ENCODE measurements at places on chromosomes 1 and 21.

- no peak for DNase-seq
These were observed 41.8 kb upstream of the SLC16A1 start for GRCh38 chr1:112997781-112998180.

- DNase-seq: no peak
These were observed 6.1 kb downstream of the NPL start for GRCh38 chr1:182795563-182796228.

DNA sequence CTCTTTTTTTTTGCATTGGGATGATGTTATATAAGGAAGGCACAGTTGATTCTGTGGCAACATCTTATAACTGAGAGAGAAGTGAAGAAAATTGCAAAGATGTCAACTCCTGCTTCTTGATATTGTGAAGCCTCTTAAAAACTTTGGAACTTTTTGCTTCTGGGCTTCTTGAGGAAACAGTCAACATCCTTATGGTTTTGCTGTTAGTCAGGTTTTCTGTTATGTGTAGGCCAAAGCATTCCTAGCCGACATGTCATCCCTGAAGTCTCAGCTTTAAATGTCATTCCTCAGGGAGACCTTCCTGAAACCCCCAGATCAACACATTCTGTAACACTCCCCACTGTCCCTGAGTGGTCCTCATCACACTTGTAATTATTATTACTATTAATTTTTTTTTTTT is 12.6 kb downstream of the FALEC start:
- DNase-seq: no peak

DNA sequence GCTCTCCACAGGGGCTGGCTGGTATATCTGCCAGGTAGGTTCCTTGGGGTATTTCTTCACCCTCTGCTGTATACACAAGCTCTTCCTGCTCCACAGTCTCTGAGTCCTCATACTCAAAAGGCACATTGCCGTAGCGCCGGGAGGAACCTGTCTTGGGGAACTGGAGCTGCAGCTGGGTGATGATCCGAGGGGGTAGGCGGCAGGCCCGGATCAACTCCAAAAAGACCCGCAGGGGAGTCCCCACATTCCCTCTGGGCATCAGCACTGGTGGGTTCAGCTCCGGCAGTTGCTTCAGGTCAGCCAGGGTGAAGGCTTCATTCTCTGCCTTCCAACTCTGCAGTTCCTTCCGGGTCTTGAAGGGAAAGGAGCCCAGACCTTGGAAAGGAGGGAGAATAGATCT is 2.9 kb downstream of the GPATCH3 start:
- no peak for DNase-seq

DNA sequence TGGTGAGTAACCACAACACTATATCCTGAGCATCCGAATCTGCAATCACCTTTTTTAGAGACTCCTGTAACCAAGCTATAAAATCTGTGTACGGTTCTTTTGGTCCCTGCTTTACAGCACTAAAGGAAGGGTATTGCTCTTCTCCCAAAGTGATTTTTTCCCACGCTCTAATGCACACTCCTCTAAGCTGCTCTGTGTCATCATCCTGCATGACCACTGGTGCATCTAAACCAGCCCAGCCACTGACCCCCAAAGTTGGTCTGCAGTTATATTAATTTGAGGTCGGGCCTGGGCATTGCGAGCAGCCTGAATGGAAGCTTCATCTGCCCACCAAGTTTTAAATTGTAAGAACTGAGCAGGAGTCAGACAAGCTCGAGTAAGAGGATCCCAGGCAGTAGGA is 480.0 kb downstream of the PTPRU start:
- no peak for DNase-seq

DNA sequence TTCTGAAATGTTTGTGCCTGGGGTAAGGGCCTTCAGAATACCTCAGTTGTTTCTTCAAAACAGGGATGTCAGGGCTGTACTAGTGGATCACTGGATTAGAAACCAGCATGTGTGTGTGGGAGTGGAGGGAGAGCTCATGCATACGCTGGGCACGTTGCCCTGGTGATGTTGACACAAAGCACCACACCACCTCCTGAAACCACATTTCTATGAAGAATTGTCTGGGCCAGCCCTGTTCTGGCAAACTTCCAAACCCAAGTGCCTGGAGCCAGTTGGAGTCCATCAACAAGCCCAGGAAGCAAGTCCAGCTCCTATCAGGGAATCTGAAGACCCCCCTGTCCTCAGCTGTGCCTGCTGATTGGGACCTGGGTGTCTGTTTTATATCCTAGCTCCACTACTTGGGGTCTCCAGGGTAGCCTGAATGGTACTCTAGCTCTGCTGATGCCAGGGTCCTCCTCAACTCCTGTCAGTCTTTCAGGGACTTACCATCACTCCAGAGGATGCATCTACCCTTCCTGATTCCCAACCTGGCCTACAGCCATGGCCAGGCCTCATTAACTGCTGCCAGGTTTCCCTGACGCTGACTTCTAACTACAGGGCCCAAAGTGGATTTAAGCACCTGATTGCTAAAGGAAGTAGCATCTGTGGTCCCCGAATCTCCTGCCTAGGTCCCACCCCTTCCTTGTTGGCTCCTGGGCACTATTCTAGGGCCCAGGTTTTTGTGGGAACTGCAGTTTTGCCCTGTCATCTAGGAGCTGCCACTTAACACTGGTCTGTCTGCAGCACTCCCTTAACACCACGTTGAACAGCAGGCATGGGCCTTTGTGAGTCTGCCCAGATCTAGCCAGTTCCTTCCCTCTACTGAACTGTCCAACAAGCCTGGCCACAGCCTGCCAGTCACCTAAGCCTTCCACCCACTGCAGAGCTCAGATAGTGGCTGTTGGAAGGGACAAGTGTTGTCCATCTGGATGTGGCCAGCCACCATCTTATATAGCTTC is 45.5 kb downstream of the LPAR3 start:
- DNase-seq: no peak

GRCh38 chr1:197779921-197780320 is 4.6 kb upstream of the DENND1B start:
- no peak for DNase-seq

GRCh38 chr1:221228594-221228993 is 349.4 kb downstream of the HLX start:
- DNase-seq: no peak

DNA sequence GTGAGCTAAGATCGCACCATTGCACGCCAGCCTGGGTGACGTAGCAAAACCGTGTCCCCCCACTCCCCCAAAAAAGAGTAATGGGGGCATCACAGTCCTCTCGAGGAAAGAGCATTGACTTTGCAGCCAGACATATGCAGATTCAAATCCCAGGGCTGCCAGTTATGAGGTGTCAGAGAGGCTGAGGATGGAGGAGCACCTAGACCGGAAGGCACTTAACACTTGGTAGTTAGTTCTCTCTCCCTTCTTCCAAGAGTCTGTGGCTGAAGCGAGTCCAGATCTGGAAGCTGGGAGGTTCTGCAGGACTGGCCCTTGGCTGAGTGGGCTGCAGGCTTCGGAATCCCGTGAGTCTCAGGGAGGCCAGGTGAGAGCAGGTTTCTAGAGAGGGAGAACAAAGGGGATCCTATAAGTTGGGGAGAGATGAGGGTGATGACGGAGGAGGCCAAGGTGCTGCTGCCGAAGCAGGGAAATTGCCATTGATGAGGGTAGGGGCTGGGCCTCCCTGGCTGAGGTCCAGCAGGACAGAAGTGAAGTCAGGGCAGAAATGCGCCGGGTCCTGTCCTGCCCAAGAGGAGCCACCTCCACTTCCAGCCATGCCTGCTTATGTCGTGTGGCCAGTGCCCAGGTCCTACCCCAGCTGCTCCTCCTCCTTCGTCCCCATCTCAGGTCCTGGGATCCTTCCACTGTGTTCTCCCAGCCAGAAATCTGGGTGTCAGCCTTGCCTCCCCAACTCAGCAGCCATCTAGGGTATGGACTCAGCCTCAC is 13.3 kb upstream of the SPOCD1 start:
- no peak for DNase-seq

- no peak for DNase-seq
These were observed 5.5 kb downstream of the MFSD2A start for GRCh38 chr1:39960431-39960958.

- DNase-seq: no peak
These were observed 2.3 kb upstream of the PMVK start for GRCh38 chr1:154938604-154939399.

DNA sequence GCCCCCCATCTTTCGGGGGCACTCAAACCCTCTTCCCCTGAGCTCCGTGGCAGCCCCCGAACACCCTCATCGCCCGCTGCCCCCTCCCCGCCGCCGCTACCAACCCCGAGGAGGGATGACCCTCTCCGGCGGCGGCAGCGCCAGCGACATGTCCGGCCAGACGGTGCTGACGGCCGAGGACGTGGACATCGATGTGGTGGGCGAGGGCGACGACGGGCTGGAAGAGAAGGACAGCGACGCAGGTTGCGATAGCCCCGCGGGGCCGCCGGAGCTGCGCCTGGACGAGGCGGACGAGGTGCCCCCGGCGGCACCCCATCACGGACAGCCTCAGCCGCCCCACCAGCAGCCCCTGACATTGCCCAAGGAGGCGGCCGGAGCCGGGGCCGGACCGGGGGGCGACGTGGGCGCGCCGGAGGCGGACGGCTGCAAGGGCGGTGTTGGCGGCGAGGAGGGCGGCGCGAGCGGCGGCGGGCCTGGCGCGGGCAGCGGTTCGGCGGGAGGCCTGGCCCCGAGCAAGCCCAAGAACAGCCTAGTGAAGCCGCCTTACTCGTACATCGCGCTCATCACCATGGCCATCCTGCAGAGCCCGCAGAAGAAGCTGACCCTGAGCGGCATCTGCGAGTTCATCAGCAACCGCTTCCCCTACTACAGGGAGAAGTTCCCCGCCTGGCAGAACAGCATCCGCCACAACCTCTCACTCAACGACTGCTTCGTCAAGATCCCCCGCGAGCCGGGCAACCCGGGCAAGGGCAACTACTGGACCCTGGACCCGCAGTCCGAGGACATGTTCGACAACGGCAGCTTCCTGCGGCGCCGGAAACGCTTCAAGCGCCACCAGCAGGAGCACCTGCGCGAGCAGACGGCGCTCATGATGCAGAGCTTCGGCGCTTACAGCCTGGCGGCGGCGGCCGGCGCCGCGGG is 837 bp downstream of the FOXD3 start:
- no peak for DNase-seq

DNA sequence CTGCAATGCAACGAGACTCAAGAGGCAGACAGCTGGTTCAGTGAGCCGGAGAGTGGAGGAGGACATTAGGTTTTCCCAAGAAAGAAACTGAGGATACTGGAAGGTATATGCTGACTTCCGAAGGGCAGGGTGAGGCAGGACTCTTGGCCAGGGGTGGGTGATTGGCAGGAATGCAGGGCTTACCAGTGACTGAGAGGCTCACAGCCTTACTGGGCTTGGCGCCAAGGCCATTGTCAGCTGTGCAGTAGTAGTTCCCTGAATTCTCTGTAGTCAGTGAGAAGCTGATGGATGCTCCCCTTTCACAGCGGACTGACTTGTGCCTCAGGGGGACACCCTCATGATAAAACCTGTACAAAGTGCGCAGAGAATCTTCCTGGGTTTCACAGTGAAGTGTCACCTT is 9.6 kb downstream of the FCRL5 start:
- DNase-seq: no peak

- no peak for DNase-seq
These were observed 1.7 kb upstream of the AKT3 start for GRCh38 chr1:243851765-243852164.

- no peak for DNase-seq
These were observed 54.8 kb upstream of the KRTAP11-1 start for GRCh38 chr21:30936207-30936606.

DNA sequence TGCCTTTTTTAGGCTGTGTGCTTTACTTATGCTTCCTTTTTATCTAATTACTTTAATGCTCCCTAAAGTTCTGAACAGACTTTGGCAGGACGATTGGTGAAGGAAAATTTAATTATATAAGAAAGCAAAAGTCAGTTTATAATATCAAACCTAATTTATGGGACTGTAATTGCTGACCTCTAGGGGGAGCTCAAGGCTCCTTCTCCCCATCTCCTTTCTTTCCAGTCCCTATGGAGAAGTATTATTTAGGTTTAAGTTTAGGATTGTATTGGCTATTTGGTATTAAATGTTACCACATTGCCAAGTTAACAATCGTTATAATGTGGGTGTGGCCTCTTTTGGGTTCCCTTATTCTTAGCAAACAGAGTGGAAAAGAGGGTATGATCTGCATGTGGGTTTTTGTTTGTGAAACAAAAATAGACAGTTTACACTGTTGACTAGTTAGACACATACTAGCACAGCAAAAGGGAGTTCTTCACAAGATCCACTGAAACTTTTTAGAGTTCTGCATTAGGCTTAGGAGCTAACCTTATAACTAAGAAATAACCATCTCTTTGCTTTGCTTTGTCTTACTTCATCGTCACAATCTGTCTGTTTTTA is 48.2 kb upstream of the TNFSF4 start:
- DNase-seq: no peak

DNA sequence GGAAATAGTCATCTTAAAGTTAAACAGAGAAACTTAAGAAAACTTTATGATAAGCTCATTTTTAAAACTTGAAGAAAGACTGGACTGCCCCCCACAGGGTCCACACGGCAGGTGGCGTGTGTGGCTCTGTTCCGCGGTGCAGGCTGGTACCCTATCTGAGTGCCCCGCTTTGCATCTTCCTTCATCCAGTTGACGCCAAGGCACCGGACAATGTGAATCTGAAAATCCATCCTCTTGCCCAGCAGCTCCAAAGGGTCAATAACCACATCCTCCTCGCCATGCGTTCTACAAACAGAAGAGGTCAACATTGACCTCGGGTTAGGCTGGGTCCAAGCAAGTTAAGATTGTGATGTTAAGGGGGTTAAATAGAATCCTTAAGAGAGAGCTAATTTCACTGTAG is 54.5 kb downstream of the SCCPDH start:
- DNase-seq: no peak

- DNase-seq: no peak
These were observed 993 bp upstream of the PROK1 start for GRCh38 chr1:110449661-110450651.

- DNase-seq: no peak
These were observed 84.1 kb upstream of the CCDC190 start for GRCh38 chr1:162944974-162945674.

DNA sequence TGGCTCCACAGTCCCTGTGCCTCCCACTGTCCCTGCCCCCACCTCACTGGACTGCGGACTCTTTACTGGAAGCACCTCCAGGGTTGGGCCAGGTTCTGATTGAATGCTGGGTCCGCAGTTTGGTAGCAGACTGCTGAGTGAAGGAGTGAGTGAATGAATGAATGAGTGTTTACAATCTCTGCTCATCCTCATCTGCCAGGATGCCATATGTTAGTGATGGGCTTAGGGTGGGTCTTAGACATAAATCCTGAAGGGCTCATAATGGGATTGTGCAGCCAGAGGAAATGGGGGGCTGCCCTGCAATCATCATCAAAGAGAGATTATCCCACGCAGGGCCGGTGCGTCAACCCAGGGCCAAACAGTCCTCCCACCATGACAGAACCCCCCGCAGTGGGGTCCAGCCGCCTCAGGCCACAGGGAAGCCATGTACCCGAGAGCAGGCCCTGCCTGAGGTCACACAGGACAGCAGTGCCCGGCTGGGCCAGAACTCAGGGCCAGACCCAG is 26.1 kb downstream of the SLC1A7 start:
- DNase-seq: no peak

DNA sequence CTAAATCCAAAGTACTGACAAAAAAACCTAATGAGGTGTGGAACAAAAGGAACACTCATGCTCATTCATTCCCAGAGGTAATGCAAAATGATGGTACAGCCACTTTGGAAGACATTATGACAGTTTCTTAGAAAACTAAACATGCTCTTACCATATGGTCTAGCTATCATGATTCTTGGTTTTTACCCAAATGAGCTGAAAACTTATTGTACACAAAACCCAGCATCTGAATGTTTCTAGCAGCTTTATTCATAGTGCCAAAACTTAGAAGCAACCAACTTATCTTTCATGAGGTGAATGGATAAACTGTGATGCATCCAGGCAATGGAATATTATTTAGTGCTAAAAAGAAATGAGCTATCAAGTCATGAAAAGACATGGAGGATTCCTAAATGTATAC is 318.4 kb upstream of the OLFM3 start:
- no peak for DNase-seq

GRCh38 chr21:37505963-37506362 is 139.4 kb downstream of the DYRK1A start:
- no peak for DNase-seq
